NCI-H1105 treated with DMSO at 0.1 percent for 48 hours (cell line): ENCODE measurements at places on chromosomes 5 and 9.

DNA sequence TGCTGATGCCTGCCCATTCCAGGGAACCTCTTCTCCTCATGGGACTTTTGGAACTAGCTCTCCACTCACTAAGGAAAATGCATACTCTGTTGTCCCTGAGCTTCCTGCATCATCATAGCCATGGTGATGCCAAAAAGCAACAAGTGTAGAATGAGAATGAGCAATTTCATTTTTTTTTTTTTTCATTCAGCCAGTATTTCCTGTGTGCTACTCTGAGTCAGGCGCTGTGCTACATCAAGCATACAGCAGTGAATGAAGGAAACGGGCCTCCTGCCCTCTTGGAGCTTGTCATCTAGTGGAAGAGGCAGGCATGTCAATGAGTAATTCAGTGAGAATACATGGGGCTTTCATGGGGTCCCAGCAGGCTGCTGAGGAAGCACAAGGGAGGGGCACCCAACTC, 483.1 kb downstream of the BNC2 start:
- DNase-seq: no peak

DNA sequence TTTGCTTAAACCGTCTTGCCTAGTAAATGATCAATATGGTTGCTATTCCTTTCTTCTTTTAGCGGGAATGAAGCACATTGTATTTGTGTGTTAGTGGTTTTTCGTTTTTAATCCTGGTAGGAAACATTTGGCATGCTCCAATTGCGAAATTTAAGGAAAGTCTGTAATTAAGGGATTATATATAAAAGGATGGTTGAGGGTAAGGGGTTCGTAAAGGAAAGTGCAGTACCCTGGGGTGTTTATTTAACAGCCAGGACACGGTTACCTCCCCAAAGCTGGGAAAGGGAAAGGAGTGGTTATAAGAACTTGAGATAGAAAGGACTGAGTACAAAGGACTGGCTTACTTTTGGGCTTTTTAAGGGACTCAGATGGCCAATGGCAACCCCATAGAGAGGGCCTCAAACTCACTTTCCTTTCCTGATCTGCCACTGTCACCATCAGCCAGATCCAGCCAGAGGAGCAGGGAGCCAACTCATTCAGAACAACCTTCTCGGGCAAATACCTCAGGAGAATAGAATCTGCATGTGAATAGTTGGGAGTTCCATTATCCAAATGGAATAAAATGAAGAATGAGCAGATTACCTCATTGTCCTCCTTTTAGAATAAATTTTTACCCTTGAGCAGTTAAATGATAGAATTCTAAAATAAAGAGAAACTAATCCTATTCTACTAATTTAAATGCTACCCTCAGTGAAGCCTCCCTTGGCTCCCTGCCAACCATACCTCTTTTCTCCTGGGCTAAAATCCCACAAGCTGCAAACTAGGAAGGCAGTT, 117.7 kb downstream of the SNCAIP start:
- DNase-seq: peak; percentile 7

DNA sequence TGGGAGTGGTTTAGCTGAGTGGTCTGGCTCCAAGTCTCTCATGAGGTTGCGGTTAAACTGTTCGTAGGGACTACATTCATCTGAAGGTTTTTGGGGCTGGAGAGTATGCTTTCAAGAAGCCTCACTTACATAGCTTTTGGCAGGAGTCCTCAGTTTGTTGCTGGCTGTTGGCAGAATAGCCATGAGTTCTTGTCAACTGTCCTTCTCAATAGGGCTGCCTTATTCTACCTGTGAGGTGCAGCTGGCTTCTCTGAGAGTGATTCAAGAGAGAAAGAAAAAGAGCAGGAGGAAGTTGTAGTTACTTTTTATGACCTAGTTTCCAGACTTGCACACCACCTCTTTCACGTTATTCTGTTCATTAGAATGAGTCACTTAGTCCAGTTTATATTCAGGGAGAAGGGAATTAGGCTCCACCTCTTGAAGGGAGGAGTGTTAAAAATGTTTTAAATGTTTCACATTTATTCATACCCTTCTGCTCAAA, 33.2 kb downstream of the YTHDC2 start:
- DNase-seq: no peak

- DNase-seq: no peak
Observed at GRCh38 chr9:76412638-76413037, 18.4 kb upstream of the RFK start.

- DNase-seq: peak; percentile 49
Observed at GRCh38 chr9:133880851-133881661, 111.1 kb downstream of the VAV2 start.

- no peak for DNase-seq
Observed at GRCh38 chr9:77779010-77779409, 130.9 kb upstream of the GNA14 start.

- peak; percentile 85 for DNase-seq
Observed at GRCh38 chr5:1552521-1553255, 28.9 kb upstream of the LPCAT1 start.

GRCh38 chr5:72841756-72842535, 25.5 kb downstream of the TNPO1 start:
- DNase-seq: no peak

- no peak for DNase-seq
Observed at GRCh38 chr9:81693671-81694378, 4.5 kb upstream of the TLE1 start.

DNA sequence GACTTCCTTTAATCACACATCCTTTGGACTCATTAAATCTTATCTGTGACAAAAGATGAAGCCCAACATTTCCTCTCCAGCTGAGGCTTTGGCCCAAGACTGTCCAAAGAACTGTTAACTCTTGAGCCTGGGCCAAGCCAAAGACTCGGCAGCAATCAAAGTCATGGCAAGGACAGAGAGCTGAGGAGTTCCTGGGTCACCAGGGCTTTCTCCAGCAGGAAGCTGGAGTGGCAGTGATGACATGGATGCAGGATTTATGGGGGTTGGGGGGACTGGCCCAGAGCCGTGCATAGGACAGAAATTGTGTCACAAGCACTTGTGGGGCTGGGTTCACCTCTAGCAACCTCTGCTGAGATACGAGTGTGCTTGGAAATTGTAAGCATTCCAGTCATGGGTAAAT, 440.3 kb downstream of the PLK2 start:
- DNase-seq: no peak

GRCh38 chr5:80128141-80128540, 93.0 kb downstream of the THBS4 start:
- DNase-seq: no peak

GRCh38 chr5:98031496-98031895, 742.0 kb upstream of the RGMB start:
- no peak for DNase-seq

GRCh38 chr9:105305856-105306255, 61.4 kb downstream of the SLC44A1 start:
- no peak for DNase-seq

- DNase-seq: no peak
Observed at GRCh38 chr9:70995511-70995910, 125.9 kb downstream of the TRPM3 start.

GRCh38 chr9:125829743-125830142, 82.6 kb downstream of the PBX3 start:
- no peak for DNase-seq

- DNase-seq: no peak
Observed at GRCh38 chr9:124776618-124776953, 347 bp upstream of the OLFML2A start.

DNA sequence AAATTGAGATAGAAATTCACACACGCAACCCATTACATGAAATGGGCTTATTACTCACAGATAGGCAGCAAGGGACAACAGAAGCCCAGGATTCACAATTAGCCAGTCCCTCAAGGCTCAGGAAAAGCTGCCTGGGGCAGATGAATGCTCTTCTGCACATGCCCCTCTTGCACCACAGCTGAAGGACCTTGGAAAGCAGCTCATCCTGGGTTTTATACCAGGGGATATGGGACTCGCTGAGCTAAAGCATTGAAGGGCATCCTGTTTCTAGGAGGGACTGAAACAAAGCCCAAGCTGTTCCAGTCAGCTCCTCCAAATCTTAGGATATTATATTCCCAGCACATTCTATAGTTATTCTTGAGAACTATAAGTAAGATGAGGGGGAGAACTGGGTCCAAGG, 15.7 kb upstream of the TTC1 start:
- DNase-seq: no peak

DNA sequence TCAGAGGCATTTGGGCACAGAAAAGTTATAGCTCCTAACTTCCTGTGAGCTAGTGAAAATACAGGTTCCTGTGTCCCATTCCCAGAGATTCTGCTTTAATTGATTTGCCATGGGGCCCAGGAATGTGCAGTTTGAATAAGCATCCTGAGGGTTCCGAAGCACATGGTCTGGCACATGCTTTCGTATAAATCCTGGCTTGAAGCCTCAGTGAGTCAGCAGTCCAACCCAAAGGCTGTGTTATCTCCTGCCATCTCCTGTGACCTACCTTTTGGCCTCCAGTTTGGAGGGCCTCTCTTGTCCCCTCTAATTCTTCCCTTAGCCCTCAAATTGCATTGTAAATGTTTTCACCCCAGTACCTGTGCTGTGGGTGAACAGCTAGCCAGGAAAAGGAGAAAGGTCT, 183.8 kb downstream of the NR3C1 start:
- DNase-seq: no peak

DNA sequence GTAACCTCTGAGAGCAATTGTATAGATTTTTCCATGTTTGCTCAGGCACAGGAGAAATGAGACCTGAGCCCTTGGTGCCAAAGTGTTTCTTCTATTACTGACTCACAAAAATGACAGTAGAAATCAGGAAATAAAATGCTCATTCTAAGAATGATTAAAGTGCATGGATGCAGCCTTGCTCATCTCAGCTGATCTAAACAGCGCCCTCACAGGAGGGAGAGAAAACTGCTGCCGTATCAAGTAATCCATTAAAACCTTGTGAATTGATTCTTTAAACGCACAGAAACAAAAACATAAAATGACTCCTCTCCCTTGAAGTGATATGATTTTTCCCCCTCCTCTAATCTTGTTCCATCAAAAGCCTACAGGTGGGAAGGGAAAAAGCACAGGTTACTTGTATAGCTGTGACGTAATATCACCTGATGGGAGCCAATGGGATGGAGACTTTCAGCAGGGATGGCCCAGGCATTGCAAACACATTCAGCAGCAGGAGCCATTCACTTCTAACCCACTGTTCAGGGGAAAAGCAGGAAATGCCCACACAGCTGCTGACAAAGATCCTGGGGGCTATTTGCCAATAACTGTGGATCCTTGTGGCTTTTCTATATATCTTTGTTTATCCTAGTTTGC, 76.7 kb downstream of the PLCXD3 start:
- DNase-seq: no peak

GRCh38 chr5:14112998-14113652, 30.0 kb upstream of the TRIO start:
- no peak for DNase-seq

DNA sequence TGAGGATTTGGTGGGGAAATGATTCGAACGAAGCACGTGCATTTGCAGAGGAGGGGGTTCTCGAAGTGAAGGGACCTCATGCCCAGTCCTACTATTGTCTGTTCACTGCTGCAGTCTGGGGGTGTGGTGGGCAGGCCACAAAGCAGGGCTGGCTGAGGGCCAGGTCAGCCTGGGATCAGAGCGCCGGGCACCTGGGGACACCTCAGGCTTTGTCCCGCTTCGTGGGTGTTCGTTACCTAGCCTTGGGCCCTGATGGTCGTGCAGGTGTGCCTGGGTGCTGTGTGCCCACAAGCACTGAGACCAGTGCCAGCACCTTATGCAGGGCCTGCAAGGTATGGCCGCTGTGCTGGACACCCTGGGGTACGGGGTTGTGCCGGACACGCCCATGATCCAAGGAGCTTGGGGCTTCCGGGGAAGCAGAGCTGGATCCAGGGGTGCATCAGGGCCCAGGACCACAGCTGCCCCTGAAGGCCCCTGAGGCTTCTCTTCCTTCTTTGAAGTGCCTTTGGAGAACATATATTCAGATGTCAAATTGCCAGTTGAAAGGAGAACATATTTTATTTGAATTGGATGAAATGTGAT, 80.6 kb downstream of the COL5A1 start:
- no peak for DNase-seq

- no peak for DNase-seq
Observed at GRCh38 chr5:55480781-55481180, 54.0 kb downstream of the PLPP1 start.

DNA sequence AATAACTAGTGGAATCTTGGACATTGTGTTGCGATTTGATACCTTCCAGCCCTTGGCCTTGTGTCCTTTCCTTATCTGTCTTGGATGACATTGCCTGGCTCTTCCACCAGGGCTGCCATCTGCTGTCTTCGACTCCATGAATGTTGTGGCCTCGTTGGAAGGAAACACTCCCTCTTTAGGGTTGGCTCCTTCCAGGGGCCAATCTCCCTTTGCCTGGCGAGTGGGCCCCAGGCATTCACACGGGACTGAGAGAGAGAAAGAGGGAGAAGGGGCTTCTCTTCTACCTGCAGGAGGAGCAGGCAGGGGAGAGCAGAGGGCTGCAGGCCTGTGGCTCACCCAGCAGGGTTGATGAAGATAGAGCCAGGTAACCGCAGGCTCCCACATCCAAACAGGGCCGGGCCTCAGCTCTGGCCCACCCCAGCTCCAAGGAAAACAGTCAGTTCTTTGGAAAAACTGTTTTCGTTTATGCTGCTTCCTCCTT, 31.3 kb downstream of the FGF1 start:
- no peak for DNase-seq

- DNase-seq: no peak
Observed at GRCh38 chr9:38133595-38133994, 64.6 kb upstream of the SHB start.

DNA sequence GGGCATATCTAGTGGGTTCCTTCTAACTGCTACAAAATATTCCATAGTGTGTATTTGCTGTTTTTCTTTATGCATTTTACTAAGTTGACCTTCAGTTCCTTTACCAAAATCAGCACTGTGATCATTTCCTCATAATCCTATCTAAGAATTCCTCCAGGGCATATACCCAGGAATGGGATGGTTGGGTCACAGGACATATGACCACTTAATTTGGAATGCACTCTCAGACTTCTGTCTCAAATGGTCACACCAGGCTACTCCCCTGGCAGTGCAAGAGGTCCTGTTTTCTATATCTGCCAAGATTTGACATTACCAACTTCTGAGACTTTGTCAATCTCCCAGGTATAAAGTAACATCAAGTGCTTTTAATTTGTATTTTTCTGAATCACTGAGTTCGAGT, 63.9 kb downstream of the ADAMTS12 start:
- DNase-seq: no peak

DNA sequence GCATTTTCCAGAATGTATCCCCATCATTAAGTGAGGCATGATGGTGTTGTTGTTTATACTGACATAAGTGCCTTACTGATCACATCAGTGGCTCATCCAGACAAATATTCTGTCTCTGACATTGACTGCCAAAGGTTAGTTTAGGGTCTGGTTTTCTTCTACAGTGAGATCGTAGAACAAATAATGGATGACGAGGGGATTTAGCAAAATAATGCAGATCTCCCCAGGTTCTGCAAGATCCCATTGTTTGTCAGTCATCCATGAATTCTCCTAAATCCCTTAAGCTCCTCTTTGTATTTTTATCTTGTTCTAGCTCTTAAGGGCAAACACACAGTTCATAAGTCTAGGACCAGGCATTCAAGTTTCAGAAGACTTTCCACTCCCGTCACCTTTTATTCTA, 93.1 kb upstream of the DHFR start:
- DNase-seq: no peak

DNA sequence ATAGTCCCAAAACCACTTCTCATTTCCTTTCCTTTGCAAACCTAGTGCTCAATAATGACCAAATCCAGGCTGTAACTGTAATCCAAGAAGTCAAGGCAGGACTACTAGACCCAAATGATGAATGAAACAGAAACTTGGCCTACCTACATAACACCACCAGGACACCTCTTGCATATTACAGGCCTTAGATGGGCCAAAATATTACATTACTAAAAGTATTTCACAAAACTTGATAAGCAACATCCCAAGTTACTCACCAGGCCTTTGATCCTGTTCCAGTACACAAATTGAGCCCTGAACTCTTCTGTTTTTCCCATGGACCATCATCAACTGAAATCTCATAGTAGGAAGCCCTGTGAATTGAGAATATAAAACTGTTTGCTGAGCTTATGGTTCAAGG, 34.8 kb downstream of the NADK2 start:
- DNase-seq: no peak
